ENCODE measurements at places on chromosomes 16 and 17. TPM values are rescaled to one million over a fixed set of nuclear protein-coding genes. Genes with fewer than 3 reads are reported as not detected.

ZPBP2 gene
- not detected for total RNA-seq

DNA sequence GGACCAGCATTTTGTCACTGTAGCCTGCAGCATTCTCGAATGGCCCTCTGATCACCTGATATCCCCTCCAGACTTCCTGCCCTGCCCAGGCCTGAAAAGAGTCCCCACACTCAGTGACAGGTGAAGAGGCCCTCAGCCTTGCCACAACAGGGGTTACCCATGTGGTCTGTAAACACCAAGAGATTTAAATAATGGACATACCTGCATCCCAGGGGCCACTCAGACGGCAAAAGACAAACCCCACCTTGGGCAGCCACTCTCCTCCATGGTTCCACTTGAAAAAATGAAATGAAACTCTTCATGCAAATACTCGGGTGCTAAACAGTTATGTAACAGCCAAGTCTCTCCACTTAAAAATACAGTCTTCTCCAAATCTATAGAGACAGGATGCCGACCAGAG is 22.9 kb upstream of the PECAM1 start:
- H3K4me3 ChIP-seq: no peak overlapping the region
- DNase-seq: no peak

CTCF gene
- 60.6 TPM for total RNA-seq

GRCh38 chr17:56629531-56630075 is 36.1 kb downstream of the NOG start:
- H3K4me3 ChIP-seq: no peak overlapping the region
- no peaks in the 10 kb centered on the region for H3K27me3 ChIP-seq
- no peaks in the 10 kb centered on the region for H3K36me3 ChIP-seq
- no peak overlapping the region for H3K27ac ChIP-seq

- H3K27ac ChIP-seq: no peak overlapping the region
- no peaks in the 10 kb centered on the region for H3K27me3 ChIP-seq
- H3K36me3 ChIP-seq: no peaks in the 10 kb centered on the region
- no peak overlapping the region for H3K4me3 ChIP-seq
These were observed 192.8 kb downstream of the C16orf78 start for GRCh38 chr16:49566432-49566831.

DNA sequence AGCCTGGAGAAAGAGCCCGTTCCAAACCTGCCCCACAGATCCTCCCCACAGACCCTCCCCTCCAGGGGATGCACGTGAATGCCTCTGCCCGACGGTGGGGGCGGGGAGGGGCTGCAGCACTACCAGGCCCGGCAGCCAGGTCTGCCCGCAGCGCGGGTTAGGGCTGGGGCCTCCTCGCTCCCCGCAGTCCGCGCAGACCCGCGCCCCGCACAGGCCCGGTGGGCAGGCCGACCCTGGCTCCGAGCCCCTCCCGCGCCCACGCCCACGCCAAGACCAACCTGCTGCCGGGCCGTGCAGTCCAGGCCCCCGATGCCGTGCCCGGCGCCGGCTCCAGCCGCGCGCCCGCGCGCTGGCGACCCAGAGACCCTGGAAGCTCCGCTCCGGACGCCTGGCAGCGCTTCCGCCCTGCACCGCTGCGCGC is at the start of gene RPUSD1:
Gene RPUSD1 (minus strand): TSS at position 404 of the 421 bp plus-strand sequence. CDS start 644 bp downstream, outside the sequence.
- H3K27me3 ChIP-seq: no peaks in the 10 kb centered on the region
- peak; percentile 52 for DNase-seq
- no peaks in the 10 kb centered on the region for H3K4me1 ChIP-seq
- H3K36me3 ChIP-seq: peaks cover 11% of the 10 kb centered on the region
- no peak within 1 kb of the TSS for H3K27ac ChIP-seq

DNA sequence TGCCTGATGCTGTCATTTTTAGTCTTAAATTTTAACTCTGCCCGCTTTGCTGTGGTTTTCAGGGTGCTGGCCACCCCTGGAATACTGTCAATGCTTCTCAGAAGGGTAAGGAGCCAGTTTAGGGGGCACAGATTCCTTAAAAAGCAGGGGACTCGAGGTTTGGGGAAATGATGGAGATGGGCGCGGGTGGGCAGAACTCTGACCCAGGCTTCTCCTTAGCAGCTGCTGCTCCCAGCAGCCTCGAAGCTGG is 23.7 kb downstream of the STAT5A start:
- no peaks in the 10 kb centered on the region for H3K27me3 ChIP-seq
- H3K27ac ChIP-seq: no peak overlapping the region
- DNase-seq: no peak
- H3K4me1 ChIP-seq: peaks cover 33% of the 10 kb centered on the region

DNA sequence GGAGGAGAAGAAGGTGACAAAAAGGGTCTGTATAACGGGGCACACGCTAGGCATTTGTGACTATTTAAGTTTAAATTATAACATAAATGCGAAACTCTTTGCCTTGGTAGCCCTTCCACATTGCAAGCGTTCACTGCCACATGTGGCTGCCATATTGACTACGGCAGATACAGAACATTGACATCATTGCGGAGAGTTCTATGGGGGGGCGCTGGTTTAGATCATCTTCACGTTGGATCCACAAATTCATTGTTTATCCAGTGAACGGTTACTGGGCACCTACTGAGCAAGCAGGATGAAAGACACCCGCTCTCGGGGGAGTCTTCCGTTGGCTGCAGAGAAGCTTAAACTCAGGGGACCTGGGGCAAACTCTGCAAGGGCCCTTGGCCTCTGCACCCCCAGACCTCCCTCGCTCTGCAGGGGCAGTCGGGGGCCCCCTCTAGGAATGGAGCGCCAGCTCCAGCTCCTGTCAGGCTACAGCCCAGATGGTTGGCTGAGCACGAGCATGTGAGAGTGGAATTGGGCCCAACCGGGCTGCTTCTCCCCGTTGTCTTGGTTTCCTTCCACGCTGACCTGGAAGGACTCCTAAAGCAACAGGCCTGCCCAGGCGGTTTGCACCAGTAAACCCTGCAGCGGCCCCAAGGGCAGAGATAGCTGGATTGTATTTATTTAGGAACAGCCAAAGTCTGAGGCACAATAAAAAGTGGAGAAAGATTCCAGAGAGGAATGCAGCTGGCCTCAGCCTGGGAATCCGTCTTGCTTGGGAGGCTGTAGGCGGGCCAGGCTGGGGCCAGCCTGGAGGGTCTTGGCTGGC is 172.2 kb downstream of the SEC14L1 start:
- H3K27me3 ChIP-seq: no peaks in the 10 kb centered on the region
- no peaks in the 10 kb centered on the region for H3K36me3 ChIP-seq
- DNase-seq: no peak
- peaks cover 23% of the 10 kb centered on the region for H3K4me1 ChIP-seq

KIFC3 gene
- 11.6 TPM for total RNA-seq

DNA sequence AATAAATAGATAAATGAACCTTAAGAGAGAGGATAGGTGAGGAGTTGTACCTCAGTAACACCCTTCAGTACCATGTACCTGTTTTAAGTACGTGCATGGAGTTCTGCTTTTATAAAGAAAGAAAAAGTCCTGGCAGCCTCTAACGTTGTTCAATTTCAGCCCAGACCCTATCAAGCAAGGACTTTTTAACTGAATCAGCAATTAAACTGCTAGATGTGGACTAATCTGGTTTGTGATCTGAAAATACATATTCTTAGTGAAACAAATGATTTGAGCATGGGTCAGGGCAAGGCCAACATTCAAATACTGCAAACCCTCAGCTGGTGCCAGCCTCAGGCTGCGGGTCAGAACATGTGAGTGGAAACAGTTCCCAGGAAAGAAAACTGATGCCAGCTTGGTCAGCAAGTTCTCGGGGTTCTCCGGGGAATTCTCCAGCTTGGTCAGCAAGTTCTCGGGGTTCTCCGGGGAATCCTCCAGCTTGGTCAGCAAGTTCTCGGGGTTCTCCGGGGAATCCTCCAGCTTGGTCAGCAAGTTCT is 84.5 kb downstream of the MRM3 start:
- H3K4me1 ChIP-seq: no peaks in the 10 kb centered on the region
- H3K27ac ChIP-seq: 0 out of 2 replicates have a peak overlapping the region, but pooled peaks have one; percentile 65
- H3K4me3 ChIP-seq: no peak overlapping the region
- H3K36me3 ChIP-seq: no peaks in the 10 kb centered on the region

CCR7 gene
- total RNA-seq: 0.92 TPM

DNA sequence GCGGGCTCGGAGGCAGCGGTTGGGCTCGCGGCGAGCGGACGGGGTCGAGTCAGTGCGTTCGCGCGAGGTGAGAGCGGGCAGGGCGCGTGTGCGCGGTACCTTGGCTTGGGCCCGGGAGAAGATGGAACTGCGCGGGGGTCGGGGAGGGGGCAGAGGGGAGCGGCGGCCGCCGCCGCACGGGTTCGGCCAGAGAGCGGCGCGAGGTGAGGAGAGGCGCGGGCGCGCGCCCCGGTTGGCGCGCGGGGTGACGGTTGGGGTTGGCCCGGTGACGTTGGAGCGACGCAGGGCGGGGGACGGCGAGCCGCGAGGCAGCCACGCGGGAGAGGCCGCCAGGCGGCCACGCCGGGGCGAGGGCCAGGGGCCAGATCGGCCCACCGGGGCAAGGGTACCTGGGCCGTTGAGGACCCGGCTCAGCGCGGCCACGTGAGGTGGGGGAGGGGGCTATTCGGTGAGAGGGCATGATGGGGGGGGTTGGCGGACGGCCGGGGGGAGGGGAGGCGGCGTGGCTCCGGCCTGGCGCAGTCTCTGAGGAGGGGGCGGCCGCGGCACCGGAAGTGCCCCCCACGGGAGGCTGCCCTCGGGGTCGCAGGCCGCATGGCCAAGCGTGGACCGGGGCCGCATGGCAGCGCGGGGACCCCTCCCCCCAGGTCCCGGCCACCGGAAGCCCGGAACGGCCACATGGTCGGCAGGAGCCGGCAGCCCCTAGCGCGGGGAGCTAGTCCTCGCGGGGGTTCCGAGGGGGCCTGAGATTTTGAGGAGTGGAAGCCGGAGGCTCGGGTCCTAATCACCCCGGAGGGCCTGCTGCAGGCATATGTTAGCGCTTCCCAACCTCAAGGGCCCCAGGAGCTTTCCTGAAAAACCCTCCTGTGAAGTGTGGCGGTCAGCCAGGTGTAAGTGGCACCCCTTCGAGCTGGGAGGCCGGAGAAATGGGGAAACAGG is 527 bp downstream of the EIF5A start:
- peak overlapping the region; percentile 89 for H3K4me3 ChIP-seq
- peak overlapping the region; percentile 99 for H3K27ac ChIP-seq
- peaks cover 26% of the 10 kb centered on the region for H3K4me1 ChIP-seq

- no peak overlapping the region for H3K27ac ChIP-seq
- no peak overlapping the region for H3K4me3 ChIP-seq
- DNase-seq: peak; percentile 3
- peaks cover 14% of the 10 kb centered on the region for H3K36me3 ChIP-seq
- H3K4me1 ChIP-seq: peaks cover 22% of the 10 kb centered on the region
- no peaks in the 10 kb centered on the region for H3K27me3 ChIP-seq
These were observed 30.9 kb downstream of the MRC2 start for GRCh38 chr17:62658136-62658920.

PTX4 gene
- 0.18 TPM for total RNA-seq

CACNG4 gene
- total RNA-seq: 2.3 TPM

- peaks cover 80% of the 10 kb centered on the region for H3K36me3 ChIP-seq
- no peaks in the 10 kb centered on the region for H3K4me1 ChIP-seq
- no peak overlapping the region for H3K27ac ChIP-seq
- no peak overlapping the region for H3K4me3 ChIP-seq
- H3K27me3 ChIP-seq: peaks cover 7% of the 10 kb centered on the region
- DNase-seq: no peak
These were observed 925.0 kb upstream of the RBFOX1 start for GRCh38 chr16:6407596-6407995.

- DNase-seq: no peak
- H3K4me1 ChIP-seq: peaks cover 2% of the 10 kb centered on the region
These were observed 258.3 kb downstream of the FOXL1 start for GRCh38 chr16:86836503-86837129.

DNA sequence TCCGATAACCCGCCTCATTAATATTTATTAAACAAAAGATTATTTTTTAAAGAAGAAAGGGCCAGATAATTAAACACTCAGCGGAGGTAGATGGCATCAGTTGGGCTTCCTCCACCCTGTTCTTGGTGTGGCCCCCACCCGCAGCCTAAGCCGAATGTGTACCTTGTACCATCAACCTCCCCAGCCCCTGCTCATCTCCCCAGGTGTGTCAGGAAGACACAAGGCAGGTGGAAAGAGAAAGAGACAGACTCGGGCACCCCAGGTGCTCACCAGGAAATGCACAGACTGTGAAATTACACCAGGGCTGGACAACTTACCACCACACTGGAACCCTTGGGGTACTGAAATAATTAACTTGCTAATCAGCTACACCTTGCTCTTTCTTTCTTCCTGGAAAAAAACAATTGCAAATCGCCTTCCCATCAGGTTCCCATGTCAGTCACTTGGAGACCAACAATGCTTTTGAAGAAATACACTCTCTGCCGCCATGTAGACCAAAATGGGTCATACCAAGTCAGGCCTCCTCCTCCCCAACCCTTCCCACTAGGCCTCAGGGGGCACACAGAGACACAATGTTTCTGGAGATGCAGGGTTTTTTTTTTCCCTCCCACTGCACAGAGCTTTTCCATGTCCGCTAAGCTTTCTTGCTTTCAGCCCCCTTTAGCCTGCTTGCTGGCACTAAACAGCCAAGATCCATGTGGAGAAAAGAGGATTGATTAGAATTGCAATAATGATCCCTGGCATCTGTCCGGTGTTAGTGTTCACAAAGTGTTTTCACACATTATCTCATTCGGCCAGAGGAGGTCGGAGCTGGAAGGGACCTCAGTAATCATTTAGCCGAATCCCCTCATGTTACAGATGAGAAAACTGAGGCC is 8.6 kb upstream of the LHX1 start:
- H3K4me1 ChIP-seq: peaks cover 58% of the 10 kb centered on the region
- H3K4me3 ChIP-seq: peak overlapping the region; percentile 70
- H3K27me3 ChIP-seq: peaks cover 66% of the 10 kb centered on the region
- no peak for DNase-seq

GRCh38 chr16:87053016-87053982 is 263.9 kb downstream of the C16orf95 start:
- H3K4me1 ChIP-seq: peaks cover 4% of the 10 kb centered on the region
- H3K36me3 ChIP-seq: peaks cover 9% of the 10 kb centered on the region
- peaks cover 6% of the 10 kb centered on the region for H3K27me3 ChIP-seq
- H3K4me3 ChIP-seq: peak overlapping the region; percentile 43

ACSM5 gene
- total RNA-seq: 0.17 TPM

DNA sequence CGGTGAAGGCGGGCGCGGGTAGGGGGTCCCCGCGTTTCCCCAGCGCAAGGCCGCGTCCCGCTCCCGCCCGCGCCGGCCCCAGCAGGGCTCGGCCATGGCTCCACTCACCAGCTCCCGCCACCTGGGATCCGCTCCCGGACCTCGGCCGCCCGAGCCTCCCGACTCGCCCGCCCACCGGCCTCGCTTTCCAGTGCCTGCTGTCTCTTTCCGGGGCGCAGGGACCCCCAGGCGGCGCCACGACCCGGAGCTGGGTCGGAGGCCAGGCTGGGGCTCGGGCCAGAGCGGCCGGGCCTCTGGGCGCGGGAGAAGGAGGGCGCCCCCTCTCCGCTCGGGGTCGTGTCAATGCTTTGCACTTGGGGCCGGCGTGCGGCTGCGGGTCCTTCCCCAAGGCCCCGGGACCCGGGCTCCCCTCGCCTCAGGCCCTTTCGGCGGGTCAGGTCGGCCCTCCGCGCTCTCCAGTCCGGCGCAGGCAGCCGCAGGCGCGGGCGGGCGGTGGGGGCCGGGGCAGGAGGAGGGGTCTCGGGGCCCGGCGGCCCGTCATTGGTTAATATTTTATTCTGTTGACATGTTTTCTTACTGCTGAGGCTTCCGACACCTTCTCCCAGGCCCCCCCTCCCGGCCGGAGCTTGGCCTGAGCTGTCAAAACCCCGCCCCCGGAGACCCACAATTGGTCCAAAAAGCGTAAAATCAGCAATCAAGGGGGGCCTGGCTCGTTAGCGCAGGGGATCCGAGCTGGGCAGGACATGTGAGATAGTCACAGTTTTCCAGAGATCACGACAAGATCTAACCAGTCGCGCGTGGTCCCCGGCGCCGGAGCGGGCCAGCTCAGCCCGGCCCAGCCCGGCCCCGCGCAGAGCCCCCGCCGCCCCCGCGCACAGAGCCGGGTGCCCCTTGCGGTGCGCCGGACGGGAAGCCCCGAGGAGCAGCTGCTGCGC is at the start of gene TBX2:
Gene TBX2 (plus strand): TSS at position 713 of the 935 bp plus-strand sequence. CDS start 334 bp downstream, outside the sequence.
- no peak within 1 kb of the TSS for H3K27ac ChIP-seq
- no peaks in the 10 kb centered on the region for H3K36me3 ChIP-seq
- H3K27me3 ChIP-seq: peaks cover 95% of the 10 kb centered on the region
- H3K4me3 ChIP-seq: peak within 1 kb of the TSS; percentile 62
- DNase-seq: peak; percentile 64
- H3K4me1 ChIP-seq: peaks cover 44% of the 10 kb centered on the region

SETD6 gene
- total RNA-seq: 35.0 TPM

KRTAP4-9 gene
- total RNA-seq: not detected

All from WTC11 (cell line).